ENCODE measurements at places on chromosomes 11 and 22.

- DNase-seq: no peak
Observed at GRCh38 chr11:78698612-78699011, 123.9 kb upstream of the NARS2 start.

GRCh38 chr11:61347916-61348461 lies 13.7 kb downstream of the CYB561A3 start:
- no peak for DNase-seq

DNA sequence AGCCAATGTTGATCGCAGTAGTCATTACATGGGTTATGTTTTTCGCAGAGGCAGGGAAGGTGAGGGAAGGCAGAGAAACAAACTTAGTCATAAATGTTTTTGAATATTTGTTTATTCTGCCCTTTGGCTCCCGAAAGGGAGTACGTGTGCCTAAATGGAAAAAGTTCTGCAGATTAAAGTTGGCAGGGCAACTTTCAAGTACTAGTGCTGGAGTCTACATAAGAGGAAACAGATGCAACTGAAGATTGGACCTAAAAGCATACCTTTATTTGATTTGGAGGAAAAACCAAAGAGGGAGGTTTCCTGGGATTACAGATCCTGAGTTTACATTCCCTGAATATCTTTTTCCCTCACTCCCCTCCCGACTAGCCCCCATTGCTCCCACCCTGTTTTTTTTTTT lies 5.7 kb downstream of the HSD17B12 start:
- DNase-seq: peak; percentile 37

DNA sequence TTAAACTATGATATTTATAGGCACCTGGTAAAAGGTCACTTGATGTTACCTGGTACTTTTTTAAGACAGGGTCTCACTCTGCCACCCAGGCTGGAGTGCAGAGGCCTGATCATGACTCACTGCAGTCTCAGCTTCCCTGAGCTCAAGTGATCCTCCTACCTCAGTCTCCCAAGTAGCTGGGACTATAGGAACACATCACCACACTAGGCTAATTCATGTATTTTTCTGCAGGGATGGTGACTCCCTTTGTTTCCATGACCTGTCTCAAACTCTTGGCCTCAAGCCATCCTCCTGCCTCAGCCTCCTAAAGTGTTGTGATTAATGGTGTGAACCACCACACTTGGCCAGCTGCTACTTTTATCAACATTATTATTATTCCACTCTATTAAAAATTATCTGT lies 47.6 kb downstream of the OR4C45 start:
- no peak for DNase-seq

DNA sequence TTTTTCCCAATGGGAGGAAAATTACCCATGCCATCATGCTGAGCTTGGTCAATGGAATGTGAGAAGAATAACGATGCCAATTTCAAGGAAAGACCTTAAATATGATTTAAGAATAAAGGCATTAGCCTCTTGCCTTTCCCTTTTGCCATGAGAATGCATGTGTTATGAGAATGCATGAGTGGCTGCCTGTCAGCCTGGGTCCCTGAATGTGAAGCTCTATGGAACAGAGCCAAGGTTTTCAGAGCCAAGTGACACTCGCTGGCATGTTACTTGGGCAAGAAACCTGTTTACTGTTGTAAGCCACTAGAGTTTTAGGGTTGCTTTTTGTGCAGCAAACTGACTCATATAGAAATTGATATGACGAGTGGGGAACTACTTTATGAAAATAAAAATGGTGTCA lies 75.7 kb downstream of the JRKL start:
- no peak for DNase-seq

GRCh38 chr11:86704710-86705109 lies 32.3 kb upstream of the ME3 start:
- DNase-seq: no peak

DNA sequence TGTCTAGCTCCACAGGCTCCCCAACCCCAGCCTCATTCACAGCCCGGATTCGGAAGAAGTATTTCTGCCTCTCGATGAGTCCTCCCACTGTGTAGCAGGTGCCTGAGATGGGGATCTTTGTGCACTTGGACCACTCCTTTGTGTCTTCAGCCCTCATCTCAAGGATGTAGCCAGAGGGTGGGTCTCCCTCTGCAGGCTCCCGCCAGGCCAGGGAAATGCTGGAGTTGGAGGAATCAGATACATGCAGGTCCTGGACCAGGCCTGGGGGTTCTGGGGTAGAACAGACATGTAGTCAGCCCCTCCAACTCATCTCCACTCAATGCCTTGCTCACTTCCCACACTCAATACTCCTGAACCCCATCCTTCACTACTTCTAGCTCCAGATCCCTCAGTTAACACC lies 10.8 kb downstream of the TMEM86A start:
- DNase-seq: no peak

- no peak for DNase-seq
Observed at GRCh38 chr11:64677441-64678023, 45.5 kb downstream of the NRXN2 start.

DNA sequence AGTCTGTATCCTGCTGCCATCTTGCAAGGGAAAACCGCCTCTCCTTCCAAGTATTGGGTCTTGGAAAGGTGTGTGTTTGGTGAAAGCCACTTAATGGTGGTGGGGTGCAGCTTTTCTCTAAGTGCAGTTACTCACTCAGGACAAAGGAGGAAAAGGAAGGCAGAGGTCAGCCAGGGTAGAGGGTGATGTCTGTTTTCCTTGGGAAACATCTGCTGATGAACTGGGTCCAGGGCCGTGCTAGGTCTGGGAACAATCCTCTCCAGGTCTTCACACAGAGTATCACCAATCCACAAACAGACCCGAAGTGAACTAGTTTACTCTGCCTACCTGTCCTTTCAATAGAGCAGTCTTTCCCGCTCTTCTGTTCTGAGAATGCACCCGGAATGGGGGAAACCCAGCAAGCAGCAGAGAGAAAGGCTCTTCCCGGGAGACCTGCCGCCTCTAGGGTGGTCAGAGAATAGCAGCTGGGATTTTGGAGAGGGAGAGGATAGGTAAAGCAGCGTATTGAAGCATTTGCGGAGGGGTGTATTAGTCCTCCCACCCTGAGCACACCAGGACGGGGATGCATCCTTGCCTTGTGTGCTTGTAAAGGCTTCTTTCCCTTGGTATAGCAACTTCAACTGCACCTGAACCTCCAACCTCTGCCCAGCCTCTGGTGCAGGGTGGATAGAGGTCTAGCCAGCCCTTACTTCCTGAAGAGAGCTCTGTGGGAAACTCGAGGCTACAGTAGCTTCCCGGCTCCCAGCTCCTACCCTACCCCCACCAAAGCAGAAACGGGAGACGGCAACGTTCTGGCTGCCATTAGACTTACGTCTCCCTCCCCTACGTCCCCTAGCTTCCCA lies 20.7 kb downstream of the LHFPL7 start:
- no peak for DNase-seq

GRCh38 chr22:49062802-49063544 lies 764.7 kb downstream of the BRD1 start:
- DNase-seq: no peak

DNA sequence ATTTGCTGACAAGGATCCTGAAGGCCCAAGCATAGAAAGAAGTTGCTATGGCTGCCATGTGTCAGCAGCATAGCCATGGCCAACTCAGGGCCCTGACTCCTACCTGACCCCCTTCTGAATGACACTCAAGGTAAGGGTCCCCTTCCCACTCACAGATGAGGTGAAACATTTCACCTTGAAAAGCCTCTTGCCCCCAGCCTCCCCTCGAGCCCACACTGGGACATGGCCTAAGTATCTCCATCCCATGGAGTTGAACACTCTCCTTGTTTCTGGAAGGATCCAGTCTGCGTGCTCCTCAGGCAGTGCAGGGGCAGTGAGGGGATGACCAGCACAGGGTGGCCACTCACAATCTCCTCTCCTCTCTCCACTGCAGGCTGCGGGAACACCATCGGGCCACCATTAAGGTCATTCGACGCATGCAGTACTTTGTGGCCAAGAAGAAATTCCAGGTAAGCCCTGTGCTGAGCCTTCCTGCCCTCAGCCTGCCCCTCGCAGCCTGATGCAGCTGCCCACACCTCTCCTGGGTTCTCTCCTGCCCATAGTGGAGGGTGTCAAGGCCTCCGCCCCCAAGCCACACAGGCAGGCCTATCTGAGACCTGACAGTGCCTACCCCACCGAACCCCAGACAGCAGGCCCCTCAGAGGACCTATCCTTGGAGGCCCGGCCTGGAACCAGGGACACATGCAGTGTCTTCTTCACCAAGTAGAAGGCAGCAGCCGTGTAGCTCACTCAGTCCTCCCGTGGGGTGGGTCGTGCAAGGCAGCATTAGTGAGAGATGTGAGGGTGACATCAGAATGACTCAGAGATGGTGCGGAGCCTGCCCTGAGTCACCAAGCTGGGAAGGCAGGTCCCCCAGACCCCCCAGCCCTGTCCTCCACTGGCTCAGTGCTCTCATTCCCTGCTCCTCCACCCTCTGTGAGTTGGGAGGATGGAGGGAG lies 68.9 kb upstream of the KCNQ1OT1 start:
- DNase-seq: no peak

- DNase-seq: no peak
Observed at GRCh38 chr11:47337229-47337924, 15.1 kb downstream of the MYBPC3 start.

DNA sequence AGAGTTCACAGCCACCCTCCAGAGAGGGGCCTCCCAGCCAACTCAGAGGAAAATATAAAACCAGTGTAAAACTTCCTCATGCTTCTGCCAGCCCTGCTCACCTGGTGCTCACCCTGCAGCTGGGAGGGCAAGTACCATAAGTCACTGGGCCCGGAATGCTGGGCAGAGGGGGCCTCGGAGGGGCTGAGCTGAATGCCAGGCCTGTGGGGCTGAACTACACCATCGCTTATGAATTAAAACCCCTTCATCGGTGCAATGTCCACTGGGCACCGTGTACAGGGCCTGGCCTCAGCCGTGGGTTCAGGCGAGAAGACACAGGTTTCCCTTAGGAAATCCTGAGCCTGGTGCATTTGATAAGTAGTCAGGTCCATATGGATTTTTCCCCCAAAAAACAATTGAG lies 828.6 kb downstream of the TBC1D22A start:
- no peak for DNase-seq

DNA sequence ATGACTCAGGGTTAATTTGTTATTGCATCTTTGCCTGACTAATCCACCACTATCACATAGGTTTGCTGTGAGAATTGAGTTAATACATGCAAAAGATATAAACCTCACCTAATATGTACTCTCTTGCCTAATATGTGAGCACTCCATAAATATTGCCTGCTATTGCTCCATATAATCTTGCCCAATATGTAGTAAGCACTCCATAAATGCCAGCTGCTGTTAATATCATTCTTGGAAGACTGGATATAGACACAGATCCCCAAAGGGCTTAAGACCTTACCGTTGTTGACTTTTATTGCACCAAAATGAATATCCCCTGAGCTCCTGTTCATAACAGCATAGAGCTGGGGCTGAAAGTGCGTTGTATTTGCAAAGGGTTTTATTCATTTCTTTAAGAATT lies 27.0 kb upstream of the LRRC55 start:
- DNase-seq: no peak

DNA sequence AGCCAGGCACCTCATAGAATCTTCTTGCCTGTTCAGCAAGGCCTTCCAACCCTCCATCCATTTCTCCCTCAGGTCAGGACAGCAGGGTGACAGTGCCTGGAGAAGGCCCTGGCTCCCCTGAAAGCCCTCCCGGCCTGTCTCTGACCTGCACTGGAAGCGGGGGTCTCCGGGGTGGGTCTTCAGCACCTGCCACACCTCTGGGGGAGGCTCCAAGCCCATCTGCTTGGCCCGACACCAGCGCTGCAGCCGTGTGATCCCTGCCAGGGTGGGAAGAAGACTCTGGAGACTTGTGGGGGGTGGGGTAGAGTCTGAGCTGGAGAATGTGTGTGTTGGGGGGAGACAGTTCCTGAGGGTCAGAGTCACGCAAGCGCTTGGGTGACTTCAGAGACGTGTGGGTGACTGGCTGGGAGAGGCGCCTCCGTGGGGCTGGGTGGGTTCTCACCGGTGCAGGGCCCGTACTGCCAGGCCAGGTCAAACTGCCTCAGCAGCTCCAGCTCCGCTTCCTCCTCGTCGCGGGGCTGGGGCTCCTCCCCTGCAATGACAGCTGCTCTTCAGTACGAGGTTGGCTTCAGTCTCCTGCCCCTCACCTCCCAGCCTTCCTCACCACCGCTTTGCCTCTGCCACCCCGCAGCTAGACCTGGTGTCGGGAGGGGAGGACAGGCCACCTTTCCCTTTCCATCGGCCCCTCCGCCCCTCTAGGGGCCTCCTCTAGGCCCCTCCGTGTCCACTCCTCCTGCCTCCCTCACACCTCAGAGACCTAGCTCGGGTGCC lies 615 bp downstream of the POLD4 start:
- DNase-seq: no peak

- no peak for DNase-seq
Observed at GRCh38 chr11:25037431-25037830, 540.6 kb downstream of the LUZP2 start.

GRCh38 chr11:19980957-19981669 lies 179.2 kb downstream of the DBX1 start:
- DNase-seq: no peak

GRCh38 chr11:36738292-36738861 lies 140.3 kb upstream of the RAG2 start:
- DNase-seq: no peak

- no peak for DNase-seq
Observed at GRCh38 chr11:27462543-27462942, 10.0 kb downstream of the LGR4 start.

GRCh38 chr11:106998116-106998915 lies 20.0 kb downstream of the GUCY1A2 start:
- DNase-seq: no peak

GRCh38 chr11:65915101-65915820 lies 3.6 kb downstream of the C11orf68 start:
- DNase-seq: no peak

- no peak for DNase-seq
Observed at GRCh38 chr11:80899381-80899780, 1458.6 kb upstream of the TENM4 start.

DNA sequence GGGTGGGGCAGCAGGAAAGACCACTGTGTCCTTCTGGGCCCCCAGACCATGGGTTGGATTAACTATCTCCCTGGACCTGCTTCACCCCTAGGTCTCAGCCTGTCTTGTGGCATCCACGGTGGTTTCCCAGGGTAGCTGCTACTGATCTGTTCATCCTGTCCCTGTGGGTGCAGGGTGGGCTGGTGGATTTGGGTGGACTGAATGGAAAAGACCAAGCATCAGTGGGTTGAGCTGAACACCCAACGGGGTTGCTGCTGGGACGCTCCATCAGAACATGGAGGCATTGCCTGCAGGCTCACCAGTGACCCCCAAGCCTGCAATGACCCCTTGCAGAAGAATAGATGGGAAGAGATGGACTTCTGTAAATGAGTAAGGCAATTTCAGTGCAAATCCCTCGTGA lies 812.1 kb downstream of the TBC1D22A start:
- DNase-seq: no peak

GRCh38 chr11:94219771-94220170 lies 84.6 kb upstream of the IZUMO1R start:
- DNase-seq: peak; percentile 13

Measured in KBM-7 (cell line).